ENCODE measurements at places on chromosomes 16 and 17.

- DNase-seq: no peak
Measured at GRCh38 chr17:5522476-5522875, 36.1 kb downstream of the MIS12 start.

GRCh38 chr17:78269955-78270381 lies 38.5 kb downstream of the TMEM235 start:
- no peak for DNase-seq

GRCh38 chr16:30184891-30185682 lies 1.7 kb downstream of the CORO1A start:
- DNase-seq: peak; percentile 41

DNA sequence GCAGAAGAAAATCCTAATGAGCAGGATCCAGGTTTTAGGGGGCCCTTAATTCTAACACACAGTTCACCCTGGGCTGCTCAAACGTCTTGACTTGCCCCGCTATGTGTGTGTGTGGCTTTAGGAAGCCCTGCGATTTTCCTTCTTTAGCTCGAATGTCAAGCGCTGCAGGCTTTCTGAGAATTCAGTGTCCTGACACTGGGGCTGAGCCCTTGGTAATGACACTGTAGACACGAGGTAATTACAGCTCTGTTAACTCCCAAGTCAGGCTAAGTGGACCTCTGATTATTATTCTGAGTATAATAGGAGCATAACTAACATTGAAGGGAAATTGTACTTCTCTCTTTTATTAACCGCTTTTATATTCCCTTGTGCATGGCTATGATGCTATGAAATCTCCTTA lies 202.1 kb downstream of the RBFOX1 start:
- no peak for DNase-seq

GRCh38 chr16:89643769-89644300 lies 13.7 kb downstream of the CHMP1A start:
- DNase-seq: no peak

DNA sequence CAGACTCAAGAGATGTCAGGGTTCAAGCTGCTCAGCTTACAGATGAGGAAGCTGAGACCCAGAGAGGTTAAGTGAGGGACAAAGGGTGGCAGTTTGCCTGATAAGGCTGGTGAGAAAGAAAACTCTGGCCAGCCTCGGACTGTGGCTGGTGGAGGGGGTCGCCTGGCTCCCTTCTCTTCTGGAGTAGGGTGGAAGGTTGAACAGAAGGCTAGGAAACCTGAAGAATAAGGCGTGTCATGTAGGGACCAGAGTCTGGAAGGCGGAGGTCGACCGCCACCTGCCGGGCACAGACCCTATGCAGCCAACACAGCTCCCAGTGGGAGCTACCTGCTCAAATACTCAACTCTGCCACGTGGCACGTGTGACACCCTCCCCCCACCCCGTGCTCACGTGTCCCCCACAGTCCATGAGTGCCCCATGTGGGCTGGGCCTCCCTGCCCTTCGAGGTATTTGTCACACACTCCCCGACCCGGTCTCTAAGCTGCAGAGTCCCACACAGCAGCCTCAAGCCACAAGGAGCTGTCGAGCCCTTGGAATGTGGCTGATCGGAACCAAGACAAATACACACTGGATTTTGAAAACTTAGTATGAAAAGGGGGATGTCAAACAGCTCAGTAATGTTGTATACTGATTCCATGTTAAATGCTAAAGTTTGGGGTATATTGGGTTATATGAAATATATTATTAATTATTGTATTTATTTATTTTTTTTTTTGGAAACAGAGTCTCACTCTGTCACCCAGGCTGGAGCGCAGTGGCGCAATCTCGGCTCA lies 11.8 kb downstream of the HID1 start:
- peak; percentile 37 for DNase-seq

DNA sequence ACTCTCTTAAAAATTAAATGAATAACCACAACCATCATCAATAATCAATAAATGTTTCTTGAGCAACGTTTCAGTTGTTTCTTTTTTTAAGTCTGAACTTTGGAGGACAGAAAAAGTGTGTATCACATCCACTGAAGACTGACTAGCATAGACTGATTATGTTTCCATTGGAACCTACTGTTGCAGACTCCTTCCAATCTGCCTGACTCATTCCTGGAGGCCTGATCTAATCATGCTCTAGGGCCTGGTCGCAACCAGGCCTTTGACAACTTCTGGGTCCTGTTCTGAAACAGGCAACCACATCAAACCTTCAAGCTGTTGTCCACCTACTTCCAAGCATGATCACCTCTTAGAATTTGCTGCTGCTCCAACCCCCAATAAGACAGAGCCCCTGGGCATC lies 109.2 kb upstream of the NUDT7 start:
- DNase-seq: no peak

- DNase-seq: no peak
Measured at GRCh38 chr17:16941072-16942036, 30.6 kb downstream of the TNFRSF13B start.

- DNase-seq: no peak
Measured at GRCh38 chr16:49468611-49469310, 95.2 kb downstream of the C16orf78 start.

GRCh38 chr17:35373534-35373983 lies at the start of gene SLFN11:
SLFN11 (minus strand) TSS chr17:35373621; CDS start chr17:35363807, 9,814 bp downstream.
- peak; percentile 87 for DNase-seq
